ENCODE measurements at places on chromosomes 6 and 20.

DNA sequence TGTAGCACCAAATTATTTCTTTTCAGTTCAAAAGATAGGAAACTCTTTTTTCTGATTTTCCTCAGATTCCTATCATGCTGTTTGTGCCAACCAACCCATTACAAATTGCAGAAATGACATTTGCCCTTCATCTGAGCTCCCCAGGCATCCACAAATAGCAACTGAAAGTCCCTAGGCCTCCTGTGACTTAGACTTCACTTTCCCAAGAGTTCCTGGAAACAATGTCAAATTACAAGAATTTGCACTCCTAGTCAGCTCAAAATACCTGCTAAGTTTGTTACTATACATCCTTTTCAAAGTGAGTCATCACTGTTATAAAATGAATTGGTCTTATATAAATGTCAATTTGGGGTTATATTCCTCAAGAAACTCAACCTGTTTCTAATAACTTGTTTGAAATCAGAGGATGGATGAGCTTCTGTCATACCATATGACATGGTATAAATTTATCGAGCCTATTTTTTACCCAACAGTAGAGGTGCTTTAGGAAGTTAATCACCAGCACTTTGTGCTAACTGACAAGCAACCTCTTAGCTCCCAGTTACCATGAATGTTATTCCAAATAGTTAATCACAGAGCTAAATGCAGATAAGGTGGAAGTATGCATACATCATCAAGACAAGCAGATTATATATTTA lies 256.5 kb downstream of the HACE1 start:
- DNase-seq: no peak

- no peak for DNase-seq
Measured at GRCh38 chr20:6180531-6180930, 57.7 kb upstream of the FERMT1 start.

DNA sequence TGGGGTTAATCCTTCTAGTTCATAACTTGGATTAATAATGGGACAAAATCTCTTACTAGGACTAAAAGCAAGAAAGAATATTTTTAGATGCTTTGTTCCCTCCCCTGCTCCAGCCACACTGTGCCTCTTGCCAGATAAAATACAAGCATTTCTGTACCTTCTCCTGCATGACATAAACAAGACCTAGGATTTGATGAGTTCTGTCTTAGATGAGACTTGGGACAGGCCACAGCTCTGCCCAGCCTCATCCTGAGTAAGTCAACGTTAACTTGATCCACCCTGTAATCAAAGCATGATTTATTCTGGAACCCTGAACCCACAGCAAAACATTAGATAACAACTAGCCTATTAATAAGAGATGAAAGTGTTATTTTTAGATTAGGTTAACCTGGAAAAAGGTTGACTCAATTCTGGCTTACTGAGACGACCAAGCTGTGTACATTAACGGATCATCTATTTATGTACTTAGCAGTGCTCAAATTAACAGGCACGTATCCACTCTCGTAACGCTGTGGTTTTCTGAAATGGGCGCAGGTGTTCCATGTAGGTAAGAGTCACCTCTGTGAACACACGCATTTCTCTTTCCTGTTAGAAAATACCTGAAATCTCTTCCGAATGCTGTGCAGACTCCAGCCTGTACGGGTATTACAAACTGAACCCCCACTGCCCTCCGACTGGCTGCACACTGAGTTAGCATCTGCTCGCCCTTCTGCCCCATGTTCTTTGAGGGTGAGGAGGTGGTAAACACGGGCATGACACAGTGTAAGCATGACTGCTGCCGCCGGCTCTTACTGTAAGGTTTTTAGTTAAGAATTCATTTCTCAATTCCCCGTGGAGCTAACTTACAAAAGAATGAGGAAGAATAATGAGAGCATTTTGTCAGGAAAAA lies 132.1 kb upstream of the FOXQ1 start:
- DNase-seq: no peak

GRCh38 chr6:161128230-161128629 lies 136.7 kb downstream of the MAP3K4 start:
- DNase-seq: no peak

DNA sequence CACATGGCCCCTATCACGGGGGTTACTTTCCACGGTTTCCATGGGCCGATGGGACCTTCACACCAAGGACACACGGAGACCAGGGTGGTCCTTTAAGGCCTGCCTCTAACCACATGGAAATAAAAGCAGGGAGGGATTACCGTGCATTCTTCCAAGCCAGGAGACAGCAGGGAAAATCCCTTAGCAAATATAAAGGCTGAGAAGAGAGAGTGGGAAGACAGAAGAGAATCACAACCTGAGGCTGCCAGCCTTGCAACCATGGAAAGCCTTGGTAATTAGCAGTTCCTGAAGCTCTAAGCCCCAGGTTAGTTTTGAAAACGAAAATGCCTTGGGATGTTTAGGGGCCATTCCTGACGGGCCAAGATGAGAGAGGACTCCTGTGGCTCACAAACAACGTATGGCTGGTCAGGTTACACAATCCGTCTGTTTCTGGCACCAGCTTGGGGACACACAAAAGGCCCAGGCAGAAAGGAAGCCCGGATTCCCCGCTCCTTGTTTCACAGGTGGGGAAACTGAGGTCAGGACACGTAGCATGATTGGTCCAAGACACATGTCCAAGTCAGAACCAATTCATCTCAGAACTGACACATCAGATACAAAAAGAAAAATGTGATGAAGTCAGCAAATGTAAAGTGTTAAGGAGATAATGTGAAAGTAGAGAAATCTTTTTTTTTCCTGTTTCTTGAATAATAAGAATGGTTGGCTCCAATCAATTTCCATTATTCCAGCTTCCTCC lies 2.8 kb downstream of the PREX1 start:
- DNase-seq: no peak

DNA sequence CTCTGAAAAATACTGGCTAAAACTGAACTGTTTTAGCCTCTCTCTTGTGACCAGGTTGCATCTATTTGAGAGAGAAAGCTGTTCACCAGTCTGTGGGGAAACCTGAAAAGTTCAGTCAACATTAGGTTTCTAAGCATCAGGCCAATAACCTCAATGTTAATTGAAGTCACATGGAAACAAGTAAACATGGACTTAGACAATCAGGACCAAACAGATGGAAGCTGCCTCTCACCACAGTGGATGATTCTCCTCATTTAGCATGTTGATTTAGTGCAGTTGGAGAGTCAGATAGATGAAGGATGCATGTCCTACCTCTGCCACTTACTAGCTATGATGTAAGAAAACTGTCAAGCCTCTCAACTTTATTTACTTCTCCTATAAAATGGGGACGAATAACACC lies 18.2 kb downstream of the SCGN start:
- DNase-seq: no peak

DNA sequence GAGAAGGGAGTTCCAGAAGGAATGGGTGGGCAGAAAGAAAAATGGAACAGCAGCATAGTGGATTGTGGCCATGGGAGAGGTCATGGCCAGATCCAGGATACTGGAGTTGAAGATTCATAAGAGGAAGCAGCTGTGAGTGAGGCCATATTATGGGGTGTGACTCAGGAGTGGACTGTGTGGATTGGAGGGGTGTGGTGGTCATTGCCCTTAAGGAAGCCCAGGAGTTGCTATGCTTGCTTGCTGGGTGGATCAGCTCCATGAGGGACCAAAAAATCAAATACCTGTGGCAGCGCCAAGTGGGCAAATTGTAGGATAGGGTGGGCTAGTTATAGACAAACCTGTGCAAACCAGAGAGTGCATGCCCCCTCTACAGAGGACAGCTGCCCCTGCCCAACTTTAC lies 18.3 kb downstream of the LRRC1 start:
- DNase-seq: no peak

Data from HTR-8/SVneo (cell line).